SHP77 treated with DMSO at 0.1 percent for 48 hours (cell line): ENCODE measurements at places on chromosomes 7 and 10.
A peak's percentile ranks its signal among the peaks of the same experiment; 100 is the strongest.

DNA sequence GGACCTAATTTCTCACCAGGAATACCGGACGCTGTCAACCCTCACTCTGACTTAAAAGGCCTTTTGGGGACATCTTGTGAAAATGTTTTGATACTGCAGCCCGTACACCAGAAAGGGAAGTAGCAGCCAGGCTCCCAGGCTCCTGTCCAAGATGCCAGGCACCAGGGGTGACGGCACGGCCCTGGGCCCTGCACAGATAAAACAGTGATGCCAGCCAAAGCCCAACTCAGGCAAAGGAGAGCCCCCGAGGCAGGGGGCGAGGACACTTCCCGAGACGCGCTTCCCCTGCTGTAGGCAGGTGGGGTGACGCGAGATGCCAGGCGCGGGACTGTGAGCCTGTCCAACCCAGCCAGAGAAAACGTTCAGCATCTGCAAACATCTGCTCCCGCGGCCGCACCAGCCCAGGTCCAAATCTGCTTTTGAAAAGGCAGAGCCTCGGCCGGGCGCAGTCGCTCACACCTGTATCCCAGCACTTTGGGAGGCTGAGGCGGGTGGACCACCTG is 15.7 kb downstream of the ZFAND2A start:
- peak; percentile 50 for DNase-seq

DNA sequence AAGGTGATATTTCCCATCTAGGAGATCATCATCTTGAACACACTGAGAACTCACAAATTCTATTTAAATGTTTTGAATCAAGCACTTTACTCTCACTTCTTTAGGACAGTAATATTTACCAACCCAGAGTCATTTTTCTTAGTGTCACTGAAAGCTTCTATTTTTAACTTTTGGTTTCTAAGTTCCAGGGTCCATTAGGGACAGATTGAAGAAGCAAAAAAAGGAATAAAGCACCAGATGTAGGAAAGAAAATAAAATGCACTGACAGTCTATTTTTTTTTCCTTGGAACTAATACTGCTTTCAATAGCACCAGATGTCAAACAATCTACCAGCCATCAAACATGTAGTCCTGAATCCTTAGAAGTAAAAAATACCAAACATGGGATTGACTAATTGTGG is 526.7 kb upstream of the LRRN3 start:
- DNase-seq = no peak

DNA sequence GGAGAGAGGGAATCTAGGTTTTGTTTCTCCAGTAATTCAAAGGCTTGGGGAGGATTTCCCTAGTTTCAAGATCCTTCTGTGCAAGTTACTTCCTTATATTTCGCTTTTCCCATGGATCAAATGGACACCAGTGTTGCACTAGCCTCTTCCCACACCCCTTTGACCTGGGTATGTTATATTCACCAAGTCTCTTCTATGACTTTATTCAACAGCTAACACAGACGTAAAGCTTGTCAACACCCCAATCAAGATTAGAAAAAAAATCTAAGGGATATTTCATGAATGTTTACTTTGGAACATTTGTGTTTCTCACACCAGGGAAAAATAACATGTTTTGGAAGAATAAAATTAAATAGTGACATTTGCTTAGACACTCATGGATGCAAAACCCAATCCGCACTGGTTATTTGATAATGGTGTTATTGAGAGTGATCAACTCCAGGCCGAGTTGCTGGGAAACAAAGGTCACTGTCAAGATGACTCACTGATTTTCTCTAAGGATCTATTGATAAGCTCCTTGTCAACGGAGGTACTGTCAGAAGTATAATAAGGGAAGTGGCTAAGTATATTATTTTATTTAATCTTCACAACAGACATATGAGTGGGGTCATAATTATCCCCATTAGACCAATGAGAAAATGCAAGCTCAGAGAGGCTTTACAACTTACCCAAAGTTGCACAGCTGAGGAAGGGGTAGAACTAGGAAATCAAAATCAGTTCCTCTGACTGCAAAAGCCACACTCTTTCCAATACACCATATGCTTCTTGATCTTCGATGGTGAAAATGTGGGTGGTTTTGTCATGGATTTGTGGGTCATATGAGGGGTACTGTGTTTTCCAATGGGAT is 52.2 kb downstream of the CREB3L2 start:
- DNase-seq = no peak

GRCh38 chr7:37070471-37070870 is 346.2 kb upstream of the AOAH start:
- DNase-seq = no peak

GRCh38 chr7:87370660-87371180 is 25.3 kb downstream of the CROT start:
- no peak for DNase-seq

- DNase-seq = no peak
Observed at GRCh38 chr7:34807548-34808340, 149.7 kb downstream of the NPSR1 start.

DNA sequence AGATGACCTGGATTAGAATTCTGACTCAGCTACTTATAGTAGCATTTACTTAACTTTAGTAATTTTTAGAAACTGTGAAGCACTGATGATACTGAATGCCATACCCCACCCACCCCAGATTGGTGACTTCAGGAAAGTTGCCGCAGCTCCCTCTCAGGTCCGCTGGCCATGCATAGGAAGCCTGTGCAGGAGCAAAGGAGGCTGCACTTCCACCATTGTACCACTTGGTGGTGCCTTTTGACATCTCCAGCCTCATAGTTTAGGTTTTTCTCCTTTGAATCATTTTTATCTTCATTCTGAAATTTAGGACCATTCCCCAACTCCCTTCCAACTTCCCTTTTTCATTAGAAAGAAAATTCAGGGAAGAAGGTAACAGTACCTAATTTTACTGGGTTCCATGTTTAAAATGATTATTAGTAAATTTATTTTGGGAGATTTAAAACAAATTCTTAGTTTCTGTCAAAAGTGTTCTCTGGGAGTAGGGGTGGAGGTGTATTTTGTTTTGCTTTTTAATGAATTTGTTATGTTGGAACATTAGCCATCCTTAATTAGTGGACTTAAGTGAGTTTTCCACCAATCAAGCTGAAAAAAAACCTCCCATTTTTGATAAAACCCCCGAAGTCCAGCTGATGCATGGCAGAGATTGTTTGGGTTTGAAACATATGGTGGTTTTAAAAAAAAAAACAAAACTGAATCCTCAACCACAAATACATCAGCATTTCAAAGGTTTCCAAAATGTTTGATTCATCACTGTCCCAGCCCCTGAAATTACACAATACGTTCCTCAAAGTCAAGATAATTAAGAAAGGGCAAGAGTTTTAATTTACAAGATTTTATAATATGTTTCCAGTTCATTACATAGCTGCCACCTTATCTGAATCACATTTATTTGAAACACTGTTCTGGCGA is 109.6 kb downstream of the WNT2 start:
- DNase-seq = peak; percentile 8

- DNase-seq = no peak
Observed at GRCh38 chr7:41786944-41787343, 84.1 kb upstream of the INHBA start.

GRCh38 chr10:130108934-130109604 is 1.6 kb downstream of the C10orf143 start:
- DNase-seq = no peak

DNA sequence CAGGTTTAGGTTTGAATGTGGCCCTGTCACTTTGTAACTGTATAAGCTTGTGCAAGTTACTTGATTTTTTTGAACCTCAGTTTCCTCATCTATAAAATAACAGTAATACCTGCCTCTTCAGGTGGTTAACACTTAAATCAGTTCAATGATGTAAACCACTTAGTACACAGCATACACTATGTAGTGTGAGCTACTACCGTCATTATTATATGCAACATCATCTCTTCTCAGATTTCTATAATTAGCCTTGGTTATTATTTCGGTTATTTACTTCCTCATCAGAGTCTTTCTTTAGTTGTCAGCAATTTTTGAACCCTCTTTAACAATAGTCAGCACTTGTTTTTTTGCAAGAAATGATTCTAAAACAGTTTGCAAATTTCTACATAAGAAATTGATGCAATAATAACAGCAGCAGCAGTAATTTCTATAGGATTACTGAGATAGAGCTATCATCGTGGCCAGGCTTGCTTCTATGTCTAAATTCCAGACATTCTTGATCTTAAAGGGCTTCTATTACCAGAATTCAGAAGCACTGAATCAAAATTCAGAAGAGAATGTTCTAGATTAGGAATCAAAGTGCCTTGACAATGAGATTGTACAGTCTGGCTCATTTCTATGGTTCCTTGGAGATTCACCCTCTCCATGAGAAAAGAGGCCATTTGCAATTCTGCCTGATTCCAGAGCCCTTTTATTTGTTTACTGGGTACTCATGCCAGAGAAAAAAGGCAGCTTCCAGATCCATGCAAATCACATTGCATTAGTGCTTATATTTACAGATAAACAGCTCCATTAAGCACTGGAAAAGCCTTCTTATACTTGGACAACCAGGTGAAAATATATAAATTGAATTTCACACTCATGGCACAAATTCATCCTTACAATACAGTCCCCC is 25.0 kb upstream of the WDR11 start:
- DNase-seq = no peak

- DNase-seq = no peak
Observed at GRCh38 chr10:80524190-80524909, 13.4 kb upstream of the SH2D4B start.

GRCh38 chr7:144812379-144813283 is 23.2 kb downstream of the TPK1 start:
- no peak for DNase-seq

- DNase-seq = no peak
Observed at GRCh38 chr7:148031811-148032210, 558.8 kb upstream of the C7orf33 start.

GRCh38 chr10:21523557-21524008 is 1.9 kb downstream of the SKIDA1 start:
- peak; percentile 53 for DNase-seq

DNA sequence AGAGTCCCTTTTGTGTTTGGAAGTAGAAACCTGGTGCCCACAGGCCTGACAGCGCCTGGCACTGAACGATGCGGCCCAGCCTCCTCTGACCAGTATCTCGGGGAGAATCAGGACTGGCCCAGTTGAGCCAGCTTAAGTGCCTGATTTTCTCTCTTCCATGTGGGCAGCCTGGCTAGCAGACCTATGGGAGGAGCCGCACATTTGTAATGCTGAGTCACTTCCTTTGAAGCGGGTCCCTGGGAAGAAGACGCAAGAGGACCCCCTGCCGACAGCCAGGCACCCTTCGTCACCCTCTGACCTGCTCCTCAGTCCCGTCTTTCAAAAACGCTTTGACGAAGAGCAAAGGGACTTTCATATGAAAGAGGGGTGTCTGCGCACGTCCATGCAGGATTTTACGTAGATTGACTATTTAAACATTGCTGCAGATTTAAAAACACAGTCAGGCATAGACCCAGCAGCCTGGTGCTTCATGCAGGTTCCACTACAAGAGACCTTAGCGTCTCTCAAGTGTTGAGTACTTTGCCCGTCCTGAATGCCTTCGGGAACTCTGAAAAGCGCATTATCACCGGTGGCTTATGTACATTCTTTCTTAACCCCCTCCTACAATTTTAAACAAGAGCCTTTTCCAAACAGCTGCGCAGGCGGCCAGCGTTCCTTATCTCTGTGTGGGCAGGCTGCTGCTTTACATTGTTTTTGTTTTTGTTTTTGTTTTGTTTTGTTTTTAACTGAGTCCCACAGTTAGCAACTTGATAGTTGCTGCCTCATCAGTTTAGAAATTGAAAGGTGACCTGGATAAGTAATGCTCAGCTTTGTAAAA is 36.5 kb upstream of the AP5Z1 start:
- peak; percentile 87 for DNase-seq

DNA sequence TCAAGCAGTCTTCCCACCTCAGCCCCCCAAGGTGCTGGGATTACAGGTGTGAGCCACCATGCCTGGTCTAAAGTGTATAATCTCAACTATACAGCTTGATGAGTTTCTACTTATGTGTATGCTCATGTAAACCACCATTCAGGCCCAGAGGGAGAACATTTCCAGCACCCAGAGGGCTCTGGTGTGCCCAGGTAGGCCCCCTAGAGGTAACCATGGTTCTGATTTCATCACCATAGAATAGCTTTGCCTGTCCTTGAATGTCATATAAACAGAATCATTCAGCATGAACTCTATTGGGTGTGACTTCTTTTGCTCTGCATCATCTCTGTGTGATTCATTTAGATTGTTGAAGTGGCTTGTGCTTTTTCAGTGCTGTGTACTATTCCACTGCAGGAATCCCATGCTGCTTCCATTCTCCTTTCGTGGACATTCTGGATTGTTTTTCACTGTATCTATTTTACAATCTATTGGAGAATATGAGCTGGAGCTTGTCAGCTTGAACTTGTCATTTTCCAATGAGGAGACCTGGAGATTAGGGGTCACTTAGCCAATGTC is 35.2 kb downstream of the COL26A1 start:
- DNase-seq = no peak

GRCh38 chr10:34323192-34323591 is 491.9 kb downstream of the PARD3 start:
- DNase-seq = no peak
